ENCODE measurements at places on chromosomes 5 and 9.

DNA sequence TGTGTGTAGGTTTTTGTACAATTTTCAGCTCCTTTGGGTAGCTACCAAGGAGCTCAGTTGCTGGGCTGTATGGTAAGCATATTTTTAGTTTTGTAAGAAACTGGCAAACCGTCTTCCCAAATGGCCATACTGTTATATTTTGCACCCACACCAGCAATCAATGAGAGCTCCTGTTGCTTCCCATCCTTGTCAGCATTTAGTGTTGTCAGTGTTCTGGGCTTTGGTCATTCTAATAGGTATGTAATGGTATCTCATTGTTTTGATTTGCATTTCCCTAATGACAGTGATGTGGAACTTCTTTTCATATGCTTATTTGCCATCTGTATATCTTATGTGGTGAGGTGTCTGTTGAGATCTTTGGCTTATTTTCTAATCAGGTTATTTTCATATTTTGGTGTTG is 320.1 kb downstream of the MLLT3 start:
- no peak for DNase-seq

DNA sequence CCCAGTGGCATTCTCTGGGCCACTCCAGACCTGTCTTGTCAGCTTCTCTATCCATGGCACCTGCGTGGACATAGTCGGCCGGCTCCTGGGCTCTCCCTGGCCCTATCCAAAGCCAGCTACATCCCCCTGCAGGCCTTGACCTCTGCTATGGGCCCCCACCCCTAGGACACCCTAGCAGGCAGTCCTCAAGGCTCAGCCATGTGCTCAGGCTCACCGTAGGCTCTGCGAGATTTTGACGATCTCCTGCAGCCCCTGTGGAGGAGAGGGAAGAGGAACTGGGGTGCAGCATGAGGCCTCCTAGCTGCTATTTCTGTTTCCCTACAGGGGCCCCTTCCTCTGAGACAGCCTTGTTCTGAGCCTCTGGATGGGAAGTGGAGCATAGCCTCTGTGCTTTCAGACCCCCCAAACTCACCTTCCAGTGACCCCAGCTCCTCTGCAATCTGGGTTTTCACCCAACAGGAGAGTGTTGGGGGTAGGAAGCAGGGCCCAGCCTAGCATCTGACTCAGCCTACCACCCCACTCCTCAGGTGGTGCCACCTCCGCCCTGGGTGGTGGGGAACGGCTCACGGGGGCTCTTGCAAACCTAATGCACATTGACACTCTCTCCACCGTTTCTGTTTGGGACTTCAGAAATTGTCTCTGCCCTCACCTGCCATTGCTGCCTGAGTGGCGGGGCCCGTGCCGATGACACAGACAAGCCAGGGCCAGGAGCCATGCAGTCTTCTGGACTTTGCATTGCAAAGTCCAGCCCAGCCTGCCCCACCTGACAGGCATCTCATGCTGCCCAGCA is 36.7 kb downstream of the HRH2 start:
- no peak for DNase-seq

DNA sequence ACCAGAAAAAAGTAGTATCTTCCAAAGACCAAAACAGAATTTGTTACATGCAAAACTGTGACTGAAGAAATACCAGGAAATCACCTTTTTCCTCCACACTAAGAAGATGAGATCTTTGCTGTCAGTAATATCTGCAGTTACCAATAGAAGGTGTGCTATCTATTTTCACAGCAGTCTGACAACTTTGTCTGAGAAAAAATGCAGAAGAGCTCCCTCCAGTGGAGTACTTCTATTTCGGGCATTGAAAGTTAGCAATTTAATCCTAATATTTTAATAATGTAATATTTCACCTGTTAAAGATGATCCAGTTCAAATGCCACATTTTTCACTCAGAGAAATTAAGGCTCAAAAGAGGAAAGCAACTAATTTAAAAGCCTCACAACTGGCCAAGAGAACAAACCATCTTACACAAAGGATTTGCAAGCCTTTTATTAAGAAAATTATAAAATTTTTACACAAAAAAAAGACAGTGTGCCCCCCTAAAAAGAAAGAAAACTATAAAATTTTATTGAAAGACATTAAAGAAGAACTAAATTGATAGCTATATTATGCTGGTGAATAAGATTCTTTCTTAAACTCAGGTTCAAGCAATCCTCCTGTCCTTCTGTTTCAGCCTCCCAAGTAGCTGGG is 50.6 kb downstream of the DEPDC1B start:
- DNase-seq = no peak

DNA sequence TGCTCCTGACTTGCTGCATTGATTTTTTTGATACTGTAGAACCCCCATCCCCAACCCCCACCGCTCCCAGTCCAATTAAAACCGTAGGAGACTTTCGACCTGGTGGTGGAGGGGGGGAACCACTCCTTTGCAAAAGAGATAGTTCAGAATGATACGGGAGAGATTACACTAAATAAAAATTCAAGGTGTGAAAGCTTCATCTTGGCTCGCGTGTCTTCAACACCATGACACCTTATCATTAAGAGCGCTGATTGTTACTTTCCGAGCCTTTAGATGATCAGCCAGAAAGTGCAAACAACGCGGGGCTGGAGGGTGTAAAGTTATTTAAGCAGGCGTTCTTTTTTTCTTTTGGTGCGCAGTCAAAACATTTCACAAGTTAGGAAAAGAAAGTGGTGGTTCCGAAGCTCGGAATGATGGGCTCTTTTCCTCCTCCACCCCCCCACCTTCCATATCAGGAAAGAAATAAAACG is 1.3 kb upstream of the ZNF462 start:
- DNase-seq = no peak

DNA sequence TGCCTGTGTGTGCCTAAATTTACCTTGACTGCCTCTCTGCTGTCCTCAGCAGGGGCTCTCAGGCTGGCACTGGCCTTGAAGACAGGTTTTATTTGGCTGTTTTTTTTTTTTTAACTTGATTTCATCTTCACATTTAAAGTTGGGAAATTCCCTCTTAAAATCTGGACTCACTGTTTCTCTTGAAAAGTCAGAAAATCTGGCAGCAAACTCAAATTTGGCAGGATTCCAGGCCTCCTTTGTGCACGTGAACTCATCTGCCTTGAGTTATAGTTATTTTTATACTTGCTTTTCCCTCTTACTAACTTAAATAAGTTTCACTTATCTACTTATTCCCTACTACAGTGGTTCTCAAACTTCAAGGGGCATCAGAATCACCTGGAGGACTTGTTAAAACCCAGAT is 118.4 kb upstream of the MAP3K1 start:
- no peak for DNase-seq

DNA sequence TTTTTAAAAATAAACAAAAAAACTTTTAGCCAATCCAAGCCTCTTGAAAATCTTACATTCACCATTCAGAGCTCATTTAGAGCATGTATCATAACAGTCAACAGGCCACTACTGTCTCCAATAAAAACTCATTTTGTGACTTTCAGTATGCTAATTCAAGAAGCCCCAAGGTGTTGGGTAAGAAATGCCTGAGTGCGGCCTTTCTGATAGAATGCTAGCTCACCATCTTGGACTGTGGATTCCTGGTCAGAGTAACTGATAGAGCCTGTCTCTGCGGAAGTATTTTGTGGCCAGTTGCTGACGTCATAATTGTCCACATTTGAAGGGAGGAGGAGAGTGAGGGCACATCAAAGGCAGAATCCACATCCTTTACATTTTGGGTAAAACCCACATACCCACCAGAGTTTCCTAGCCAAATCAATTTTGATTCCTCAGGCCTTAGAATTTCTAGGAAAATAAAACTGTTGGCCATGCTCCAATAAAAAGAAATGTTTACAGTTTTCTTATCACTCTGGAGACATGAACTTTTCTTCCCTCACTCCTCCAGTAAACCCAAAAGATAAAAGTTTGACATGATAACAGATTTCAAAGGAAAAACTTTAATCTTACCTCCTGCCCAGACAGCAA is 41.1 kb upstream of the ERCC6L2 start:
- DNase-seq = no peak

DNA sequence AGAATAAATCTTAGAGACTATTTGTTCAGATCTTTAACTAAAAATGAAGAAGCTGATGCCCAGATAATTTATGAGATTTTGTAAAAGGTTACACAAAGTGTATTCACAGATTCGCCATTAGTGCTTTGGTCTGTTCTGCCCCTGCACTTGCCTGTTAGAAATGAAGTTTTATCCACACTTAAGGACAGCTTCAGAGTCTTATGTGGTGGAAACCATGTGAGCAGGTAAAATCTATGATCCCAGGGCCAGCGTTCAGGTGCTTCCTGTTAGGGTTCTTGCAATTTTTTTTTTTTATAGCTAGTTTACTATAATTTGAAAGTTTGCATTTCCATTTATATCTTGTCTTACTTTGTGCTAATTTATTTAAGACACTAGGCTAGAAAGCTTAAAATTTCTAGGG is 561.6 kb downstream of the PRR16 start:
- no peak for DNase-seq

DNA sequence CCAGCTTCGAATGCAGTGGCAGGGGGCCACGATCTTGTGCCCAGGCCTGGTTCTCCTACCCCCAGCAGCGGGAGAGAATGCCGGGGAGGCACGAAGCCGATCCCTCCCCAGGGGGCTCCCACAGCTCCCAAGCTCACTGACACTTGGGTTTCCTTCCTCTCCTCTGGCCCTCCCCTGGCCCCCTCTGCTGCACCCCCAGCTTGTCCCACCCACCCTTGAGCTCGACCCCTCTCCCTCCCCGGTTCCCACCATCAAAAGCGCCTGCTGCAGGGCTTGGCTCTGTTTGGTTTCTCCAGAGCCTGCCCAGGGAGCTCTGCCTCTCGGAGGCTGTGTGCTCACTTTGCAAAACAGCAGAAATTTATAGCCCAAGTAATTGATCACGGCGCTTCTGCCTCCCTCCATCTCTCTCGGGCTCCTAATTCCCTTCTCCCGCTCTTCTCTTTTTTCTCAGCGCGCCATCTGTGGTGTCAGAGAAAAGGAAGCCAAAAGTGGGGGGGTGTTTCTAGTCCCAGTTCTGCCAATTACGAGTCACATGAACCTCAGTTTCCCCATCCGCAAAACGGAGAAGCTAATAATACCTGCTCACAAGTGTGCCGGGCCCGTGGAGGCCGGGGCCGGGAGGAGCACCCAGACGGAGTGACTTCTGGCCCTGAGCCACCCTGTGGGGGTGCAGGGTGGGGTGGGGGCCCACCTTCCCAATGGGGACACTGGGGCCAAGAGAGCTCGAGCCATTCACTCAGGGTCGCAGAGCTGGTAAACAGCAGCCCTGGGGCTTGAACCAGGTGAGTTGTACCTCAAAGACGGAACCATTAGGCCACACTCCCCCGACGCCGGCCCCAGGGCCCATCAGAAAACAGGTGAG is 141.2 kb upstream of the IER5L start:
- DNase-seq = no peak

- DNase-seq = no peak
Observed at GRCh38 chr5:570886-571285, 41.3 kb upstream of the CEP72 start.

DNA sequence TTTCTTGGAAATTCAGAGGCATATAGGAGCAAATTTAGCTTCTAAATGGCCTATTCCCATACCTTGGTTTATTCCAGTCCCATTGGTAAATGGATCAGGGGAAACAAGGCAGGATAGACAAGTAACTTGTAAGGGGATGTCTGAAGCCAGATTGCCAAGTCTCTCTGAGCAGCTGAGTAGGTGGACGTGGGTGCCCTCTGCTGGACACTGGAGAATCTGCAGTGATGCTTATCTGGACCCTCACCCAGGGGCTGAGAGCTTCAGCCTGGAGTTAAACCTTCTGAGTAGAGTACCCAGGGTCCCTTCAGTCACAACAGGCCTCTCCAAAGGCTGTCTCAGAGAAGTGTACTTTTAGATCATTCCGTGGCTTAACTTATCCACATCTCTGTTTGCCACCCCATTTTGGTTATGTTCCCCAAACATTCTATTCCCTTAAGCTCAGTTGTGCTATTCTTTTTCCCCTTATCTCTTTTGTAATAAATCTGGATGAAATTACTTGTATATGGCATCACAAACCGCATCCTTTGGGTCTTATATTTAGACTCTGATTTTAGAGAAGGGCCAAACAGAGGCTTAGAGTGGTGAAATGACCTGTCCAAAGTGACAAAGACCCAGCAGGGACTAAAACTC is 218.3 kb upstream of the GLRA1 start:
- DNase-seq = no peak

DNA sequence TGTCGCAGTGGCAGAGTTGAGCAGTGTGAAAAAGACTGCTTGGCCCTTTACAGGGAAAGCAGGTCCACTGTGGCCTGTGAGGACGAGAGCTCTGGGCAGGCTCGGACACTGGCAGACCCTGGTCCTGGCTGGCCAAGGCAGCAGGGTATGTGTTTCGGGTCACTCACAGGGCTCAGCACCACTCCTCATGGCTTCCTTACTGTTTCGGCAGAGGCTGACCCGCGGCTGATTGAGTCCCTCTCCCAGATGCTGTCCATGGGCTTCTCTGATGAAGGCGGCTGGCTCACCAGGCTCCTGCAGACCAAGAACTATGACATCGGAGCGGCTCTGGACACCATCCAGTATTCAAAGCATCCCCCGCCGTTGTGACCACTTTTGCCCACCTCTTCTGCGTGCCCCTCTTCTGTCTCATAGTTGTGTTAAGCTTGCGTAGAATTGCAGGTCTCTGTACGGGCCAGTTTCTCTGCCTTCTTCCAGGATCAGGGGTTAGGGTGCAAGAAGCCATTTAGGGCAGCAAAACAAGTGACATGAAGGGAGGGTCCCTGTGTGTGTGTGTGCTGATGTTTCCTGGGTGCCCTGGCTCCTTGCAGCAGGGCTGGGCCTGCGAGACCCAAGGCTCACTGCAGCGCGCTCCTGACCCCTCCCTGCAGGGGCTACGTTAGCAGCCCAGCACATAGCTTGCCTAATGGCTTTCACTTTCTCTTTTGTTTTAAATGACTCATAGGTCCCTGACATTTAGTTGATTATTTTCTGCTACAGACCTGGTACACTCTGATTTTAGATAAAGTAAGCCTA is 15.7 kb downstream of the SQSTM1 start:
- no peak for DNase-seq

- no peak for DNase-seq
Observed at GRCh38 chr5:170314541-170315095, 17.0 kb upstream of the LCP2 start.

- DNase-seq = no peak
Observed at GRCh38 chr5:180977852-180978251, 10.8 kb upstream of the BTNL3 start.

- DNase-seq = no peak
Observed at GRCh38 chr5:155076379-155076778, 62.8 kb downstream of the KIF4B start.

GRCh38 chr5:146254223-146254622 is 50.8 kb downstream of the RBM27 start:
- DNase-seq = no peak

All from NCI-H2107 (cell line).